ENCODE measurements at places on chromosomes 4 and X. TPM values are rescaled to one million over a fixed set of nuclear protein-coding genes. Genes with fewer than 3 reads are reported as not detected.

SPANXN4 gene
- total RNA-seq = not detected

SMIM10L2A gene
- 5.0 TPM for total RNA-seq

TXLNG gene
- 26.5 TPM for total RNA-seq

TXK gene
- 135 TPM for total RNA-seq

PDHA1 gene
- 130 TPM for total RNA-seq
